SW 1271 (cell line): ENCODE measurements at places on chromosomes 2 and 18.

- no peak for DNase-seq
These were observed 18.0 kb downstream of the C2orf74 start for GRCh38 chr2:61179701-61180639.

DNA sequence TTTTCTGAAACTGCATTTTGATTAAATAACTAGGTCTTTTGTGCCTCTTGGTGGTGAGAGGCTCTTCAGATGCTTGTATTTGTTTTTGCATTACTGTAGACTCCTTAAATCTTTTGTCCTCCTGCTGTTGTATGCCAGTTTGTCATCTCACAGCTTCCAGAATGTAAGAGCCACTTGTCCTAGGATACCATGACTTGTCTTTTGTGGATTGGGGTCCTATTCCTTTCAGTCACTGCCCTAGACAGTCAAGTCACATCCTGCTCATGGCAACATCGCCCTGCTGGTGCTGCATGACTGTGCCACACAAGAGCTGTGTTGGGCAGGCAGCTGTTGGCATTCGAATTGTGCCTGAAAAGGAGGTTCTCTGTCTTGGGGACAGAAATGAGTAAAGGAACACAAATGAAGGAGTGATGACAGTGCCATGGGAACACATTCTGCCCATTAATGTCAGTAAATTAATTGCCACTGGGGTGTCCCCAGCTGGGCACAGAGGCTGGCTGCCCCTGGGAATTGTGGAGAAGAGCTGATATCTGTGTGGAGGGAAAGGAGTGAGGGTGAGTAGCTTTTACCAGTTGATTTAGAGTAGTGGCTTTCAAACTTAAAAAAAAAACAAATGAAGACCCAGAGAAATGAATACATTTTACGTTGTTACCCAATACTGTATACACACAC lies 140.3 kb downstream of the ARL6IP6 start:
- no peak for DNase-seq

GRCh38 chr2:47767880-47768609 lies 14.9 kb upstream of the MSH6 start:
- no peak for DNase-seq

- DNase-seq = no peak
These were observed 126.6 kb downstream of the ZNF532 start for GRCh38 chr18:58991167-58991798.

DNA sequence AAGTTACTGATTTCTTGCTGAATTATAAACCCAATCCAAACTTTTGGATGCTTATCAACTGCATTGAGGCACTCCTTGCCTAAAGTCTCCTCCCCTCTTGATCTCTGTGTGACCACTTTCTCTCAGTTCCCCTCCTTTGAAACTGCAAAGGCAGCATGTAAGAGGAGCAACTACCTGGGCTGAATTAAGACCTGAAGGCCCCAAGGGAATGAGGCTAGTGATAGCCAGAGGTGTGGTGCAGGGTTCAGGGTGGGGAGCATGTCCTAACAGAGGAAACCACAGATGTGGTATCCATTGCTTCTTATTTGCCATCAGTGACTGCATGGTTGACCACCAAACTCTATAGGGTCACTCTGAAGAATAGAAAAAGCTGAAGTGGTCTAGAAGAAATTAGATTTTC lies 557.9 kb downstream of the TNS1 start:
- DNase-seq = no peak

- no peak for DNase-seq
These were observed 30.5 kb downstream of the MAL start for GRCh38 chr2:95056044-95056443.

GRCh38 chr2:55164534-55165480 lies 67.3 kb downstream of the CLHC1 start:
- no peak for DNase-seq

- DNase-seq = no peak
These were observed 124.4 kb upstream of the PXDN start for GRCh38 chr2:1868683-1869141.

DNA sequence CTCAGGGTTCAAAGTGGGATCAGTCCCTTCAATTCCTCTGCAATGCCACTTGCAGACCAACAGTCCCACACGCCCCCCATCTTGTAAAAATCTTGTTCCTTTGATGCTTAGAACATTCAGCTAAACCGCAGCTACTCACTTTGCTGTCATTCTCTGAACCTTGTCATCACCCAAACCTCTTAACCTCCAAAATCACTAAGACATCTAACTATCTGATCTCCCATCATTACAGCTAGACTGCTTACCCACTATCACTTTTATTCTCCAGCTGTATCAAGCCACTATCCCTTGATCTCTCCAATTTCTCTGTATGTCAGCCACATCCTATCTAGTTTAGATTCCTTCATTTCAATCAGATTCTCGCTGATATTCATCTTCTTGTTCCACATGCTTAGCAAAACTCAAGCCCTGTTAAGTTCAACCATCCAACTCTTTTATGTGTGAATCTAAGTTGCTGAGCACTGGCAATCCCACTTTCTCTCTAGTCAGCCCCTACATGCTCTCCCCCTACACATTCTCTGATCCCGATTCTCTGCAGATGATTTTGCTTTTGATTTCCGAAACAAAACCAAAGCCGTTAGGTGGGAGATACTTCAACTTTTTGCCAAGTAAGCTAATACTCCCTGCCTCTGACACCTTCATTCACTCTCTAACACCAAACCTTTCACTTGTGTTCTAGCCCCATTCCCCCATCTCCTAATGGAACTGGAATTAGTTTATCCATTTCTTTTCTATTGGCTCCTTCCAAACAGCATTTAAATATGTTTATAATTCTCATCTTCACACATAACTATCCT lies 4.6 kb downstream of the GTF3C2 start:
- DNase-seq = no peak

DNA sequence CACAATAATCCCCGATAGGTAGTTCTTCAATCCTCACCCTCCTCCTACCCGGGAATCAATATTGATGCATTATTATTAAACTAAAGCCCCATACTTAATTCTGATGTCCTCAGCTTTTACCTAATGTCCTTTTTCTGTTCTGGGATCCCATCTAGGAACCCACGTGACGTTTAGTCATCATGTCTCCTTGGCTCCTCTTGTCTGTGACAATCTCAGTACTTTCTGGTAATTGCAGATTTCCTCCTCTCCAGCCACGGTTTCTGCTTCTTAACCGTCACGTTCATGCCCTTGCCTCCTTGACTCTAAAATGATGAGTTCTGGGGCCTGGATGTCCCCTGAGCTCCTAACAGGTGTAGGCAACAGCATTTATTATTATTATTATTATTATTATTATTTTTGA lies 2.9 kb upstream of the DGKD start:
- DNase-seq = no peak

DNA sequence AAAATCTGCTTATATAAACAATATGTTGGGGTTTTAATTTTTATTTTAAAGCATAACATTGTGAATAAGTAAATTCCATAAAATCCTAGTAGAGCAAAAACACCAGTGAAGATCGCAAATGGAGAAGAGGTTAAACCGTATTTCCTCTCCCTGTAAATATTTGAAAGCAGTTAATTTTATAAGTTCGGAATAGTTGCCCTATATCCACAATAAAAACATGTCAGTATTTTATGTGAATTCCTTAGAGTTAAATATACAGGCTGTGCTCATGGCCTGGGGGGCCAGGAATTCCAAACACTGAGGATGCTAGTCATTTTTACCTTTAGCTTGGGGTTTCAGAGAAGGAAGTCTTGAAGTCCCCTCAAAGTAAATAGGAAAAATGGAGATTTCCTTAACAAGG lies 135.0 kb downstream of the FIGN start:
- no peak for DNase-seq

- no peak for DNase-seq
These were observed 3.1 kb upstream of the HES6 start for GRCh38 chr2:238242731-238243495.
